ENCODE measurements at places on chromosomes 5 and 9.

DNA sequence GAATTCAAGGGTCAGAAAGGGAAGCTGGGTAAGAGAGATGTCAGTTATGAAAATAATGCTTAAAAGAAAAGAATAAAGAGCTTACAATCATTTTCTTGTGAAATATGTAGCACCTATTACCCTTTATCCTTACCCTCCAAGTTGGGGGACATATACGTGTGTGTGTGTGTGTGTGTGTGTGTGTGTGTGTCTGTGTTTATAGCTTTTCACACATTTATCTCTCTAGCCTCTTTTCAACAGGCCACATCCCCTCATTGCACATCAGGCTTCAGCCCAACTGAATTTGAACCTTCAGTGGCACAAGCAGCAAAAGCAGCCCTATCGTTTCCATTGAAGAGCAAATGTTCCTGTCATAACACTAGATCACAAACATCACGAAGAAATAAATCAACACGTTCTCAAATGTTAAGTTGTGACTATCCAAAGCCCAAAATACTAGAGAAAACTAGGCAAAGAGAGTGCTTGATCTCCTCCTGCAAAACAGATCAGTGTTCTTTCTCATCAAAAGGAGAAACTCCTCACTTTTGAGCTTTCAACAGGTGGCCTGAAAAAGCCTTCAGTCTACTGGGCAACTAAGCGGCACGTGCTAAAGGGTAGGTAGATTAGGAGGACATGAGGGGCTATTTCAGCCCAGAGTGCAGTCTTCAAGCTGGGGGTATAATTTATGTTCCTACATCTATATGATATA, 416.4 kb downstream of the EFNA5 start:
- no peak for DNase-seq

DNA sequence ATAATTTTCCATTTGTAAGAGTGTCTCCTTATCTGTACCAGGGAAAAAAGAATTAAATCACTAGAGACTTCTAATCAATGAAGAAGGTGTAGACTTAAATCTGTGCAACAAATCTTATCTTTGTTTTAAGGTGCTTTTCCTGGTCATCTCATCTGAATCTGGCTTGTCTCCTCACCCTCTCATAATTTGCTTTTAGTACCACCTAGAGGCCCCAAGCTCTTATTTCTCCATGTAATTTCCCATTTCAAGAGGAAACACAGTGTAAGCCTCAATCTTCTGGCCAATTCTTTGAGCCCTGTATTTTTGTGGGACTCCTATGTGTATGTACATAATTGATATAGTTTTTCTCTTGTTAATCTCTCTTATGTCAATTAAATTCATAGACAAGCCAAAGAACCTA, 1975.3 kb upstream of the CDH6 start:
- no peak for DNase-seq

GRCh38 chr5:51033215-51033614, 350.0 kb upstream of the ISL1 start:
- DNase-seq, result no peak

GRCh38 chr5:103259705-103260355, 1.3 kb downstream of the MACIR start:
- no peak for DNase-seq

DNA sequence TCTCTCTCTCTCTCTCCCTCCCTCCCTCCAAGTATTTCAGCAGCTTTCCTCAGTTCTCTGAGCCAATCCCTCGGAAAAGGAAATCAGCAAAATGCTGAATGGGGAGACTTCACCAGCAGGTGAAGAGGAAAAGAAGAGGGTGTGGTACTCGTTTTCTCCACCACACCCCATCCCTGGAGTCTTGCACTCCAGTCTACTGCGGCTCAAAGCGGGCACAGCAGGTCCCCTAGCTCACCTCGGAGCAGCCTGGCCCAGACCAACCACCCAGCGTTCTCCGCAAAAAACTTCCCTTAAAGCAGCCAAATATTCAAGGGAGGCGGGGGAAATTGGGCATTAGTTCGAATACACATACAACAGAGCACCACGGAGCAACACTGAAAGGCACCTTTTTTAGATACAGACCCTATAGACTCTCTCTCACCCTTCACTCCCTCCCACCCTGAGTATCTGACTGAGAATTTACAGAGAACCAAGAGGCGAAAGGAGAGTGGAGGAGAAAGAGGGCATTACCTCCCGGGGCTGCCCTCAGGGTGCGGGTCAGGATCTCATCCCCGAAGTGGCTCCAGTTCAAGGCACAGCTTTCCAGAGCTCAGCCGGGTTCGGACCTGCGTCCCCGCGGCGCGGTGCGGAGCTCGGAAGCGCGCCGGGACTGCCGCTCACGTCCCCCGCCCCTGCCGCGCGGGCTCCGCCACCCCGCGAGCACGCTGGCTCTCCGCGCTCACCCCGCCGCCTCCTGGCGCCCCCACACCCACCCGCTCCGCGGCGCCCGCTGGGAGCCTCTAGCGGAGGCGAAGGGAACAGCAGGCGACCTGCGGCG, 1638.5 kb upstream of the C9orf72 start:
- peak; percentile 51 for DNase-seq

DNA sequence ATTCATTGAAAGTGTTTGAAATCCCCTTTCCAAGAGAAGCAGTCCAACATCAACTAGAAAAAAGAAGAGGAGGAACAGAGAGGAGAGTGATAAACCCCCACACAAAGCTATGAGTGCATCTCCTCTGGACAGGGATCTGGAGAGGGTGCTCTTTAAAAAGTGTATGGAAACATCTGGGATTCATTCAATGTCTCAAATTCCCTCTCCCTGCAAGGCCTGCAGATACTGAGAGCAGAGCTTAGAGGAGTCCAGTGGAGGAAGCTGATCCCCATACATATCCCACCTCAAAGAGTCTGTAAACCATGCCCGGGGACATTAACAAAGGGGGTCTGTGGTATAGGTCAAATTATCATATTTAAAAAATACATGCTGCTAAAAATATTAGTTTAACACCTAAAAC, 2.2 kb downstream of the SPOCK1 start:
- no peak for DNase-seq
